Stimulated activated CD8-positive, alpha-beta memory T cell treated with anti-CD3 and anti-CD28 coated beads, Interleukin-7, amount 100 ng/mL, for 24 hours (primary cell): ENCODE measurements at places on chromosomes 3 and 15.

- DNase-seq: peak; percentile 96
Observed at GRCh38 chr15:41230650-41231421, at the start of the genes CHP1 and EXD1. CHP1 (plus strand) TSS chr15:41231268; CDS start chr15:41231383, 115 bp downstream. EXD1 (minus strand) TSS chr15:41230757; CDS start chr15:41226575, 4,182 bp downstream.

DNA sequence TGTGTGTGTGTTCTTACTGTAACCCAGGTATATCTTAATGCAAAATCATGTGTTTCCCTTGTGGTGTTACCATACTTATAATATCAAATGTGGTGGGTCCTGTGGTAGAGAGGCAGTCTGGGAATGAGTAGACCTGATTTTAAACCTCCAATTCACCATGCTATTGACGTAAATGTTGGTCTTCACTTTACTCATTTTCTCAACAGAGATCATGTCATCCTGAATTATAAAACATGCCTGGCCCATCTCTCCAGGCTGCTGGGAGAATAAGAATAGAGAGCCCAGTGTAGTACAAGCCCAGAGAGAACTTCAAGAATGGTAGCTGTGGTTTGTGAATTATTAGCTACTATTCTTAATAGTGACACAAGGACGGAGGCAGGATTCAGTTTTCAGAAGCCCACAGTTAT, 88.1 kb downstream of the MBNL1 start:
- DNase-seq: no peak

GRCh38 chr15:76064375-76064774, 4.6 kb downstream of the TMEM266 start:
- no peak for DNase-seq

- no peak for DNase-seq
Observed at GRCh38 chr3:44104668-44105321, 136.9 kb upstream of the TOPAZ1 start.

- DNase-seq: no peak
Observed at GRCh38 chr3:192930577-192930976, 12.9 kb upstream of the MB21D2 start.

GRCh38 chr3:120772081-120772480, 29.5 kb downstream of the GTF2E1 start:
- no peak for DNase-seq

GRCh38 chr3:185693985-185694653, 108.0 kb downstream of the SENP2 start:
- DNase-seq: no peak

DNA sequence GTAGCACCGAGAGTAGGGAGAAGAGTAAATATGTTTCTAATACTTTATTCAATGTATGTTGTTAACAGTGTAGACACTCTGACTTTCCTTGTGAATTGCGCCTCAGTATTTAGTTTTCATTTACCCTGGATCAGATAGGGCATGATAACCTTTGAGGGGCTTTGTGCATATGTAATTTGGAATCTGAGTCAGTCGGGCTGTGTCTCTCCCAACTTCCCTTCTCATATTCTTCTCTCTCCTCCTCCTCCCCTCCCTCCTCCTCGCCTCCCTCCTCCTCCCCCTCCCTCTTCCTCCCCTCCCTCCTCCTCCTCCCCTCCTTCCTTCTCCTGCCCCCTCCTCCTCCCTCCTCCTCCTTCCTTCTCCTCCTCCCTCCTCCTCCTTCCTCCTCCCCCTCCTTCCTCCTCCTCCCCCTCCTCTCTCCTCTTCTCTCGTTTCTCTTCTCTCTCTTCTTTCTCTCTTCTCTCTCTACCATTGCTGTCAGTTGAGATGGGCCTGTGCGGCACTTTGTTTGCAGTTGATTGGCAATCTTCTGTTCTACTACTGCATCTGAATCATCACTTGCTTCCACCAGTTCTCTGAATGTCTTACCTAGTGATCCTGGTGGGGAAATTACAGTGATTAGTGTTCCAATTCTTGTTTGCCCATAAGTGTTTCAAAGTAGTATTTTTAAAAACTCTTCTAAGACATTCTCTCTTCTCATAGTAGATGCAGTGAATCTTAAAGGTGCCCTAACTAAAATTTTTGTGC, 162.3 kb downstream of the PGPEP1L start:
- no peak for DNase-seq

- no peak for DNase-seq
Observed at GRCh38 chr3:18586076-18586475, 160.9 kb upstream of the SATB1 start.

DNA sequence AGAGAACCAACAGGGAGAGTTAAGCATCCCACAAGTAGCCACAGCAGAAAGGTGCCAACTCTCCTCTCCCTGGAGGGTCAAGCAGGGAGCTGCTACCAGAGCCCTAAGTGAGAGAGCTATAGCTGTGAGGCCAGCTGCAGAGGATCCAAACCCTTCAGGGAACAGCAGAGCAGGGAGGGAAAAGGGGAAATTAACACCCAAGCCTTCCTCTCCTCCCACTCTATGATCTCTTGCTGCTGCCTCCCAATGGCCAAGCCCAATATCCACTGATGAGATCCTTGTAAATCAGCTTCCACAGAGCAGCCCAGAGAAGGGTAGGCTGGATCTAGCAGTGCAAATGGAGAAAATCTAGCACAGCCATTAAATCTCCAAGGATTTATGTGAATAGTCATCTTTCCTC, 68.2 kb upstream of the THBS1 start:
- DNase-seq: no peak

GRCh38 chr3:134918441-134918840, 123.4 kb downstream of the EPHB1 start:
- no peak for DNase-seq

DNA sequence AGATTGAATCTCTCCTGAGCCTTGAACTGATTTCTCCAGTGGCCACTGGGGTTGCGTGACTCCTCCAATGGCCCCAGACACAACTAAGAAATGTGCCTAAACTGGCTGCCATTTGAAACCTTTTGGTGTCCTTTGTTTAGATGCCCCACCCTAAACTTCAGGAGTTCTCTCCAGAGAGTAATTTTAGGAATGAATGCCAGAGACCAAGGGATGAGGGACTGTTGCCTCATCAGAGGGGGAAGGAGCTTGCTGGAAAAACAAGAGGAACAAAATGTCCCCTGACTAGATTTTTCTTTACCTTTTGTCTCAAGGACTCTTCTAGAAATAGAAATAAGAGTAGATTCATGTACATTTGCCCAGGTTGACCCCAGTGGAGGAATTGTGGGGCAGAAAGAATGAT, 8.1 kb upstream of the ADPRH start:
- DNase-seq: no peak

GRCh38 chr15:93467337-93467736, 378.3 kb upstream of the RGMA start:
- DNase-seq: no peak

GRCh38 chr3:150149651-150150051, 179.0 kb upstream of the PFN2 start:
- DNase-seq: no peak

DNA sequence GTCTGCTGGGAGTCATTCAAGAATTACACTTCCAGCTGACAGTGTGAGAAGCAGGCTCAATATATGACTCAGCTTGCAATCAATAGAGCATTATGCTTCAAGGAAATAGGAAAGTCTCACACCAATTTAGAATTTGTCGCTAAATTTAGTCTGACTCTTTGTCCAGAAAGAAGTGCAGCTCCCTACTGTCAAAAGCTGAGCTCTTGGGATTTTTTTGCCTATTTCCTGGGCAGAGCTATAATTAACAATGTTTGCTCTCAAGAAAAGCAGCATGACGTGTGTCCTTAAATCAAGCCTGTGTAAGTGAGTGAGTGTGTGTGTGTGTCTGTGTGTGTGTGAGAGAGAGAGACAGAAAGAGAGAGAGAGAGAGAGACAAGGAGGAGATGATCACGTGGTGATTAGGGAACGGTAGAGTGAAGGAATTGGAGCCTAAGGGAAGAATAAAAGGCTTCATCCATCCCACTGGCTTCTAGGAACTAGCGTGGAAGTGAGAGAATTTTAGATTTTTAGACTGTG, 16.4 kb upstream of the SLC35G2 start:
- DNase-seq: no peak

GRCh38 chr3:178808748-178809147, 262.9 kb downstream of the ZMAT3 start:
- no peak for DNase-seq

DNA sequence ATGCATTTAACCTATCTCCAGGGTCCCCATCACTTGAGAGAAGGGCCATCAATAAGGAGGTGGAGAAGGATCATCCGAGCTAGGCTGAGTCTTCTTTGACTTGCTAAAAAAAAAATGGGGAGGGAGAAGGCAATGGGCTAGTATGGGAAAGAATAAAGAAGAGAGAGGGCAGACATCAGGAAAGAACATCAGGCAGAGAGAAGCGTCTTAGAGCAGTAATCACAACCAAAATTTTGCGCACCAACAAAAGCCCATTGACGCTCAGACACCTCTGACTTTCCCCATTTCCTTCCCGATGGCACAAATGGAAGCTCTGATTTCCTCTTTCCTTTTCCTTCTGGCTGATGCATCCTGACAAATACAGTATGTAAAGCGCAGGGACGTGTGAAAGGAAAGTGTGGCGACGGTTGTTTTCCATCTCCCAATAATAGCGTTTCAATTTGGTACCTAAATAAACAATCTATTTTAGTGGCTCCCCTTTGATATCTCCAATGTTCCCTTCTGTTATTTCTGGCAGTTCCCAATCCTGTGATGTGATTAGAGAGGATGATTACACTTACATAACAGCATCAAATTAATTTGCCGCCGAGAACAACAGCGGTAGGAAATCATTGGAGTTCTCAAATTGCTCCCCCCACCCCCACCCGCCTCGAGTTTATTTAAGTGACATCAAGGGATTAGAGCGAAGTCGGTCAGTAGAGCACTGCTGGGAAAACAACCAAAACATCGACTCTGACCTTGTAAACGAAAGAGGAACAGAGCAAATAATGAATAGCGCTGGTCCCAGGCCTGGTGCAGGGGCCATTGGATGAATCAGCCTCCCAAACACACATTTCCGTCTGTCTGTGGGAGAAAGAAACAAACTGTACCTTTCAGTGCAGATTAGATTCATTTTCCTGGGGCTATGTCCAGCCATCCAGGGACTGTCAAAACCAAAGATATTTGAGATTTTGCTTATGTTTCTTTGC, 273.3 kb upstream of the ICE2 start:
- DNase-seq: no peak

DNA sequence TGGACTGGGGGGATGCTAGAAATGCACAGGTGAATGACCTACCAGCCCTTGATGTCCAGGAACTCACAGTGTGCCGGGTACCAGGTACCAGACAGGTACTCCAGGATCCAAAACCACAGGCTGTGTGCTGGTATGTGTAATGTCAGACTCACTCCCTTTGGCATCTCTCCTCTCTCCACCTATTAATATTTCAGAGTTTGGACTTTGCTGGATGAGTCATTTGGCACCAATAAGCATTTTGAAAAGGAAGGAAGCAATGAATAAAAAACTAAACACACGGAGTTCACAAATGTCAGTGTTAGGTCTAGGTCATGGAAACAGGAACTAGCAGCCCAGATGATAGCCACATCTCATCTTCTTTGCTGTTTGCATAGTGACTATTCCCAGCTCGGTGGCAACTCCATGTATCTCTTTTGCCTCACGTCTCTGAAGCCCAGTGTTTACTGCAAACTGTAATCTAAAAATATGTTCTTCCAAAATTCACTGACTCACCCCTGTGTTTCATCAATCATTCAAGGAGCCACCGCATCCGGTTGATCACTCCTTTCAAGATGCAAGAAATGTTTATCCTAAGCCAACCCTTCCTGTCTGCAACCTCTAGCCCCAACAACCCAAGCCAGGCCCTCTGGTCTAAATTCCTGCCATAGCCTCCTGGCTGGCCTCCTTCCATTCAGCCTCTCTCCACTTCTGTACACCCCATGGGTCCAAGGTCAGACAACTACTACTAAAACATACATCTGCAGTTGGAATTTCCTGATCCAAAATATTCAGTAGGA, 8.4 kb downstream of the ITGB5 start:
- DNase-seq: no peak

DNA sequence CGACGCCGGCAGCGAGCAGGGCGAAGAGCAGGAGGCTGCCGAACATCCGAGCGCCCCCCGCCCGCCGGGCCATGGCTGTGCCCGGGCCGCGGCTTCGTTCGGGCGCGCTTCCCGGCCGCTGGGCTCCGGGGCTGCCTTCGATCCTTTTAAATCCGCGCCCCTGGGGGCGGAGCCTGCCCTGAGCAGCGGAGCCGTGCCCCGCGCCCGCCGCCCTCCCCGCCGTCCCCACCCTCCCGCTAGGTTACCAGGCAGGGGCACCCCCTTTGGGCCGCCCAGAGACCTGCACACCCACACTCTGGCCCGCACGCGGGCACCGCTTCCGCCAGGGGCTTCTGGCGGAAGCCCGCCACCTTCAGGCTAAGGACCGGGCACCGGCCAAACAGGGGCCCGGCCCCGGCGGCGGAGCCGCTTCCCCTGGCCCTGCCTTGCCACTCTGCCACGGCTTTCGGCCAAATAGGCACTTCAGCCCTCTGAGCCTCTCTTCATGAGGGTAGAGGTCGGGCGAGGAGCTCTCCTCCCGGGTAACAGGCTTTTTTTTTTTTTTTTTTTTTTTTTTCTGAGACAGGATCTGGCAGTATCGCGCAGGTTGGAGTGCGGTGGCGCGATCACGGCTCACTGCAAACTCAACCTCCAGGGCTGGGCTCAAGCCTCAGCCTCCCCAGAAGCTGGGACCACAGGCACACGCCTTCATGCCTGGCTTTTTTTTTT, at the start of gene NMB:
Gene NMB, minus strand, starts transcription at position 120 of the 708 bp plus-strand sequence. Its CDS starts 47 bp downstream, at position 73.
- peak; percentile 54 for DNase-seq

GRCh38 chr3:155070932-155071387, 9.2 kb upstream of the MME start:
- DNase-seq: no peak

DNA sequence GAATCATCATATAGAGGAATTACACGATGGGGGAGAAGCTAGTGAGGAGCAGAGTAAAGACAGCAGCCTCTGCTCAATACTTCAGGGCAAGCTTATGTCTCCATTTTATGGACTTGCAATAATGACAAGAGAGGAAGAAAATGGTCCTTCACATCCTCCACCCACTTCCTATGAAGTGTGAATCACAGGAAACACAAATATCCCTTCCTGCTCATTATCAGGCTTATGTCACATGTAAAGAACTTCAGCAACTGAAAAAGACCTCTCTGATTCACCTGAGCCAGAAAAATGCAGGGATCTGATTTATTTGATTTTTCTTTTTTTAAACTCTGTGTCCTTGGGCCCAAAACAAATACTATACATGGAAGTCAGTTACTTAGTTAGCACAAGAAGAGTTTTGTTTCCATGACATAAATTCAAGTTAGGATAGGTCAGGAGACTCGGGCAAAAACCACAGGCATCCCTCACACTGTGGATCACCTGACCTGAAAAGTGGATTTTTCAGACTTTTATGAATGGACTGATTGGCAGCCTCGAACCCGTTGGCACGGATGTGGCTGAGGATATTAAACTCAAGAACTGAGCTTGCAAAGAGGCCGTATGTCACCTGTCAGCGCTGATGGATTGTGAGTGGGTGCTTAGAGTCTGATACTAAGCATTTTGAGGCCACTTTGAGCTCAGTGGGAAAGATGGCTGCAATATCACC, 620.8 kb upstream of the MDFIC2 start:
- no peak for DNase-seq

GRCh38 chr3:152047465-152047864, 174.0 kb downstream of the SUCNR1 start:
- DNase-seq: no peak

- DNase-seq: no peak
Observed at GRCh38 chr3:2770451-2770850, 339.7 kb downstream of the IL5RA start.

GRCh38 chr3:66907136-66907535, 91.0 kb upstream of the KBTBD8 start:
- no peak for DNase-seq

- no peak for DNase-seq
Observed at GRCh38 chr15:35936284-35936683, 390.3 kb upstream of the DPH6 start.

- DNase-seq: no peak
Observed at GRCh38 chr15:43256341-43256740, 10.4 kb downstream of the TGM5 start.
